ENCODE measurements at places on chromosomes 16 and 17.

GRCh38 chr16:49546735-49547134 is 173.1 kb downstream of the C16orf78 start:
- DNase-seq, result no peak

DNA sequence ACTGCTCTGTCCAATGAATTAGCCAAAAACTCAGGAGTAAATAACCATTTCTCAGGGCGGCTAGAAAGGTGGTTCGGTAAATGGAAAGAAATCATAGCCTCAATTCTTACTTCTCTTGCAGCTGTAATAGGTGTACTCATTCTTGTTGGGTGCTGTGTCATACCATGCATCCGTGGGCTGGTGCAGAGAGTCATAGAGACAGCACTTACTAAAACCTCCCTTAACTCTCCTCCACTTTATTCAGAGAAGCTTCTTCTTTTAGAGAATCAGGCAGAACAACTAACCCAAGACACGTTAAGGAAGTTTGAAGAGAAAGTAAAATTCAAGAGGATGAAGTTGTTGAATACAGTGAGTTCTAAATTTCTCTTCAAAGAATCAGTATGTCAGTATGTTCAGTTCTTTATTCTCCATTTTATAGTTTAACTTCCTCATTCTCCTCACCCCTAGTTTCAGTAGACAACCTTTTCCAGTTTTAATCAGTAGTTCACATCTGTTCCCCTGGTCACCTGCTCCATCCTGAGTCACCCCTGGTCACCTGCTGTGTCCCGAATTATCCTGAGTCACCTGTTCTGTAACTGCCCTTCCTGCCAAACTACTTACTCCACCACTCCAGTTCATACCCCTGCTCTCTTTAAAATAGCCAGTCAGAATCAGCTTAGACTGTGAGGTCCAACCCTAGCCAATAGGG is 85.9 kb downstream of the EMP2 start:
- no peak for DNase-seq

DNA sequence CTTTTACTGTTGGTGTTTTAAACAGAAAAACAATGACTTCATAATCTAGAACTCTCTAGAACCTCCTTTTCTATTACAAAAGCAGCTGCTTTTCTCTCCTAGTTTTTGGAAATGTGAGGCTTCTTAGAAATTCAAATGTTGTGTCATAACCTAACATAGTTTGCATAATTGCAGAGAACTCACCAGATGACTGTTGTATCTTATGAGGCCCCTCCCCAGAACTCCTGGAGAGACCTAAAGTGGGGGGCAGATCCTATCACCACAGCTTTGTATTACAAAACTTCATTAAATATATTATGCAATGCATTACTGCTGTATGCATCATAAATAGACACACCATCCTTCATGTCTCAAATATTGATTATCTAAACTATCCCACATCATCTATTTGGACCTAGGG is 538.7 kb upstream of the HSBP1 start:
- no peak for DNase-seq

DNA sequence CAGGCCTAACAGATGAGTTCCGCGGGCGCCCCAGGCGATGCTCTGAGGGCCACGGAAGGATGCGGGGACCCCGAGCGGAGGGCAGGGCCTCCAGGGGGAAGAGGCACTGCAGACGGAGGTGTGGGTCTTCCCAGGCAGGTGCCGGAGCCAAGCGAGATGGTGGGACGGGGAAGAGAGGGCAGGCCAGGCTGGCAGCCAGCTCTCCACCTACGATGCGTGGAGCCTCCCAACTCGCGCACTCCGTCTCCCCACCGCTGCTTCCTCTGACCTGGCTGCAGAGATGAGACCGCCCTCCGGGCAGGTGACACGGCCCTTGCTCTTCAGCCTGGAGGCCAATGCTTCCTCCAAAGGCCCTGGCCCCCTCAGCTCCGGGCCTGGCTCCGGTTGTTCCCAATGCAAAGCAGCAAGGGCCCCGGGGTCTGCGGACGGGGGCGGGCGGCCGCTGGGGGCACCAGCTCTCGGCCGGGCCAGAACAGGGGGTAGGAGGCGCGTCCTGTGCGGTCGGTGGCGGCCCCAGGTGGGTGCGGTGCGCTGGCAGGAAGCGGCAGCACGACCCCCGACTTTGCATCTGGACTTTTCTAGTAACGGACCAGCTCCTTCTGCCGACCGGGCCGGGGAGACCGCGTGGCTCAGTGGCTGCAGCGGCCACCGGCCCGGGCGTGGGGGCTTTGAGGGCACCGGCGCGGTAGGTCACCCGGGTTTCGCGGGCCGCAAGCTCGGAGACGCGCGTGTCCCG is 1.5 kb upstream of the SOX8 start:
- no peak for DNase-seq

- no peak for DNase-seq
These were observed 14.6 kb upstream of the DHX8 start for GRCh38 chr17:43469145-43469544.

GRCh38 chr17:73430848-73431247 is 119.0 kb upstream of the CDC42EP4 start:
- no peak for DNase-seq

GRCh38 chr17:81537343-81537855 is 9.2 kb downstream of the FSCN2 start:
- DNase-seq, result peak; percentile 45

- no peak for DNase-seq
These were observed 271.2 kb downstream of the NTN1 start for GRCh38 chr17:9292561-9292941.

GRCh38 chr17:74426551-74427047 is 5.3 kb upstream of the GPRC5C start:
- no peak for DNase-seq

GRCh38 chr17:67602974-67603373 is 114.8 kb upstream of the NOL11 start:
- DNase-seq, result peak; percentile 25

DNA sequence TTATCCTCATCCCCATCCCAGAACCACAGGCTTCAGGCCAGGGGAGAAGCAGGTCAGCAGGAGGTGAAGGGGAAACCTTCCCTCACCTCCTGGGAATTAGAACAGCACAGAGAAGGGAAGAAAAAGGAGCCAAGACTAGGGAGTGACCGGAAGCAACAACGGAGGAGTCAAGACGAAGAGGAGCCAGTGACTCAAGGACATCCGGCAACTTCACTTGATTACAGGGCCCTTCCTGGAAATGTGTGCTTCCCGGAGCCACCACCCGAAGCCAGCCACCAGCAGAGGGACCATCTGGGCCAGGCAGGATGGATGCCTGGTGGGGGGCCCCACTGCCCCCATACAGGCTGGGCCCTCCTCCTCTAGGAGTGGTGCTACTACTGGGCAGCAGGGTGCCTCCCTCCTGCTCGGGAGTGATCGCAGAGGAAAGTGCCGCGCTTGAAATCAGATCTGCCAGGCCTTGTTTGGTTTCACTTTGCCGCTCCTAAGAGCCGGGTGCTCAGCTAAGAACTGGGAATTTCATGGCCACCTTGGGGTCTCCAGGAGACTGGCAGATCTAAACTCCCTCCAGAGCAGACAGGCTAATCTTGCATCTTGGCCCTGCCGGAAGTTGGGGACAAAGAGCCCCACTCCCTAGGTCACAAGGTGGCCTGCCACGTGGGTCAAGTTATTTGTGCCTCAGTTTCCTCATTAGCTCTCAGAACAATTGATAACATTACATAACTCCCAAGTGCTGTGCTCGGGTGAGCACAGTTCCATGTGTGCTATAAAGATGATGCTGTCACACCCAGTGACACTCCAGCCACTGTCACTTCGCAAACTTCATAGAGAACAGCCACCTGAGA is 6.6 kb downstream of the CDC42EP4 start:
- no peak for DNase-seq

GRCh38 chr17:6928193-6928592 is 67.7 kb upstream of the ALOX12 start:
- DNase-seq, result no peak

DNA sequence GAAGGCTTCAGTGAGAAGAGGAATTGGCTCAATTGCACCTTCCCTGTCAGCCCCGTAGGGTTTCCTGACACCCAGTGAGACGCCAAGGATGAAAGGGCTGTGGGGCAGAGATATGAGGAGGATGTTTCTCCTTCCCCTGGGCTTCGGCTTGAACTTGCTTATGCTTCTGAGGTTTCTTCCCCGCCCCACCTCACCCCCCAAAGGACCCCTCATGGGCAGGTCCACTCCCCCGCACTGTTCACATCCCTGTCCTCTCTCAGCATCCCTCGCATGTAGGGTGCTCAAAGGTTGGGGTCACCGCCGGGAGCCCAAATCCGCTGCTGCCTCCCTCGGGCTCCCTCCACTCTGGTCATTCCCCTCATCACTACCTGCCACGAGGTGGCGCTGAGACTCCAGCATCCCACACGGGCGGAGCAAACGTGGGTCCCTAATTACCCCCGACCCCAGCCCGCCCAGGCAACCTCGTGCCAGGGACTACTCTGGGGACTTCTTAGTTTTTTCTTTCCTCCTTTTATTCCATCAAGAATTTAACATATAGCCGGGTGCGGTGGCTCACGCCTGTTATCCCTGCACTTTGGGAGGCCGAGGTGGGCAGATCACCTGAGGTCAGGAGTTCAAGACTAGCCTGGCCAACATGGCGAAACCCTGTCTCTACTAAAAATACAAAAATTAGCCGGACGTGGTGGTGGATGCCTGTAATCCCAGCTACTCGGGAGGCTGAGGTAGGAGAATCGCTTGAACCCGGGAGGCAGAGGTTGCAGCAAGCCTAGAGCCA is 3.3 kb upstream of the TRARG1 start:
- DNase-seq, result peak; percentile 72

- peak; percentile 23 for DNase-seq
These were observed 372.7 kb downstream of the SLC39A11 start for GRCh38 chr17:72719578-72720493.

- DNase-seq, result no peak
These were observed 13.9 kb upstream of the PMP22 start for GRCh38 chr17:15278924-15279477.

GRCh38 chr16:75580-76501 is 2.2 kb upstream of the MPG start:
- no peak for DNase-seq

DNA sequence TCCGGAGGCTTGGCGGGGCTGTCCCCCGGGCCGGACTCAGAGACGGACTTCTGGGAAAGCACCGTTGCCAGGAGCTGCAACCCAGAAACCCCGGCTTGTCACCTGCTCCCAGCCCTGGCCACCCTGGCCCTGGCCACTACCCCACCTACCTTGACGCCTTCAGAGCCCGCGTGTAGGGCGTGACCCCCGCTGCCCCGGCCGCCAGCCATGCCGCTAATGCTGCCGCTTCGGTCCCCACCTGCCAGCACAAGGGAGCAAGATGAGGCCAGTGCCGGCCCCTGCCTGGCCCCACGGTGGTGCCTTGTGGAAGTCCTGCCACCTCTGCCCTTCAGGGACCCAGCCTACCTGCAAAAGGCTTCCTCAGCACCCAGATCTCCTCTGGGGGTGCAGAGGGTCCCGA is 11.4 kb downstream of the CASKIN1 start:
- no peak for DNase-seq

DNA sequence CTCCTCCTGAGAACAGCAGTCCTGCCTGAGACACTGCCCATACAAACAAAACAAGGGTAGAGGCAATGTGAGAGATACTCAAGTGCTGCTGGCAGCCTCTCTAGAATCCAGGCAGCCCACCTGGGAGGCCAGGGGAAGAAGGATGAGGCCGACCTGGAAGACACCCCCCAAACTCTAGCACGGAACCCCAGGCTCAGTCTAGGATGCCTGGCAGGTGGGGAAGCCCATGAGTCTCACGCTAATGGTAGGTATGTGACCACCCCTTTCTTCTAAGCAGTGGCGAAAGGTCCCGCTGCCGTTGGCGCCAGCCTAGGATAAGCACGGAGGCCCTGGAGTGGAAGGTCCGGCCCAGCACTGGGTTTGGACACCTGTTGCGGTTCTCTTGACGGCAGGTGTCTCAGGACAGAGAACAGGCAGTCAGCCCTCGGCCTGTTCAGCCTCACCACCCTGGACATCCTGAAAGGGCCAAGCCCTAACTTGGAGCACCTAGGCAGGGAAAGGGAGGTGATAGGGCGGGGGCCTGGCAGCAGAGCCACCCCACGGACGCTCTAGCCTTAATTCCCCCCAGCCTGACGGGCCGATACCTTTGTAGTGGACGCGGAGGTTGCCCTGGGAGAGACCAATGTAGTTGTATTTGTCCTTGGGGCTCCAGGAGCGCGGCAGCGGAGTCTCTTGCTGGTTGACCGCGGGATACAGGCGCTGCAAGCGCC is 487 bp downstream of the RANBP10 start:
- no peak for DNase-seq

- DNase-seq, result peak; percentile 44
These were observed 7.9 kb downstream of the ENGASE start for GRCh38 chr17:79082311-79083190.

DNA sequence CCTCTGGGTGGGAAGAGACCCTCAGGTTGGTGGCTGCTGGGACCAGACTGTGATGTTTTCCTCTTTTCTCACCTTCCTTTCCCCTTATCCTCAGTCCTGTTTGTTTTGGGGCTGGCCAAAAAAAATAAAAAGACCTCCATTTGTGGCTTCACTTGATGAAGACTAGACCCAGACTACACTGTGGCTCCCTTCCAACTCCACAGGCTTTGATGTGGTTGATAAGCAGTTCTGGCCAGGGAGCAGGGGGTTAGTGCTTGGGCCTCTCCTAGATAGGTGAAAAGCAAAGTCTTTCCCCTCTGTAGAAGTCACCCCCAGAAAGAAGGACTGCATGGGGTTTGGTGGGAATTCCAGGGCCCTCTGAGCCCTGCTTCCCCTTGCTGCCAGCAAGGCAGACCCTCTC is 11.2 kb upstream of the ADAM11 start:
- no peak for DNase-seq

- DNase-seq, result no peak
These were observed 42.0 kb upstream of the KSR1 start for GRCh38 chr17:27414271-27414670.

DNA sequence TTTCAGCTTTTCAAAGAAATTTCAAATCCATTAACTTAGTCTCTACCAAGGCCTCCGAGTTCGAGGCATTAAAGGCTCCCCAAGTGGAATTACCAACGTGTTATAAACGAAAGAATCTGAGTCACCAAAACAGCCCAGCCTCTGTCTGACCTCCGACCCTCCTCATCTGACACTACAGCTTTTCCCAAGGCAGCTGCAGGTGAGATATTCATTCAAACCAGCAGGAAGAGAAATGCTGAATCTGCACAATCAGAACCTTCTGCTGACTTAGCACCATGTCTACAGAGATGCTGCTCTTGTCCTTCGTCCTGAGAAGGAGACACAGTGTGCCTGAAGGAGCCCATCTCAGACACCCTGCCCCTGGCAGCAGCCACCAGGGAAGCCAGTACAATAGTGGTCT is 30.5 kb downstream of the GRIN2A start:
- DNase-seq, result no peak

- DNase-seq, result no peak
These were observed 27.2 kb upstream of the ST6GALNAC1 start for GRCh38 chr17:76670718-76671122.

- no peak for DNase-seq
These were observed 1847.5 kb downstream of the TP53TG3F start for GRCh38 chr16:35306915-35307314.
